ENCODE measurements at places on chromosomes 3 and 15.

- no peak for DNase-seq
These were observed 238.5 kb upstream of the LRRN1 start for GRCh38 chr3:3560591-3561311.

DNA sequence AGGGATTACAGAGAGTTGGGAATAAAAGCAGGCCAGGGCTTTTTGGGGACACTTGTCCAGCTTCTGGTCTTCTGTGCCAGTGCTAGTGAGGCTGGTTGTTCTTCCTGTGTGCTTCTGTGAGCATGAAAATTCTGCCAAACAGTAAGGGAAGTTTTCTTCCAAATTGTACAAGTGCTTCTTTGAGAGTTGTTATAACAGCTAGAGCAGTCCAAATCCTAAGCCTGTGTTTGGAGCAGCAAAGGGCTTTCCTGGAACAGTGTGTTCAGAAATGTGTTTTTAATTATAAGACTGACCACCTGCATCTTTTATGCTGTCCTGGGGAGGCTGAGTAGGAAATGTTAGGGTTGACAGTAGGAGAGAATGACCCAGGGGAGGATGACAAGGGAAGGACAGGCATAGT lies 223.0 kb upstream of the P2RY1 start:
- no peak for DNase-seq

GRCh38 chr3:150217691-150218090 lies 190.4 kb upstream of the TSC22D2 start:
- no peak for DNase-seq

GRCh38 chr15:68739390-68740080 lies 81.2 kb downstream of the ANP32A start:
- no peak for DNase-seq

DNA sequence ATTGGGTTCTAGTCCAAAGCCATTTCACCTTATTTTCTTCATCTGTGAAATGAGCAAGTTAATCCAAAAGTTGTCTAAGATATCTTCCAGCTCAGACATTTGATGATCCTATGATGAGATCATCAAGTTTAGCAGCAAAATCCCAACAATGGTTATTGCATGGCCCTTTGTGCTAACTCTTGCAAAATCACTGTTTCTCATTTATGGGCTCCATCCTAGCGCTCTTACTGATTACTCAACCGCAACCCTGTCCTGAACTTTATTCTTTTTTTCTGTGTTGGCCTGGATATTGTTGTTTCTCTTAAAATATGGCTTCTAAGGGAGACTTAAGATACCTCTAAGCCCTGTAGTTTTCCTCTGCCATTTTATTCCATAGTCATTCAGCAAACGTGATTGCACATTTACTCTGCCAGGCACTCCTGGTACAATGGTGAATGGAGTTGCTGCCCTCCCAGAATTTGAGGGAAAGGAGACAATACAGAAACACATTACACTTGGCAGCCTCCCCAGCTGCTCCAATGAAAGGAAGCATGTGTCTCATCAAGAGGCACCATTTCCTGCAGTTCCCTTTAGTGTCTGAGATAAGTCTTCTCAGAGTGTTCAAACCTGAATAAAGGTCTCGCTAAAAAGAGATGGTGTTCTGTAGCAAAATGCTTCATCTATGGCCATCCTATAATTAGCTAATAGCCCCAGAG lies 4.4 kb downstream of the GXYLT2 start:
- DNase-seq = no peak

DNA sequence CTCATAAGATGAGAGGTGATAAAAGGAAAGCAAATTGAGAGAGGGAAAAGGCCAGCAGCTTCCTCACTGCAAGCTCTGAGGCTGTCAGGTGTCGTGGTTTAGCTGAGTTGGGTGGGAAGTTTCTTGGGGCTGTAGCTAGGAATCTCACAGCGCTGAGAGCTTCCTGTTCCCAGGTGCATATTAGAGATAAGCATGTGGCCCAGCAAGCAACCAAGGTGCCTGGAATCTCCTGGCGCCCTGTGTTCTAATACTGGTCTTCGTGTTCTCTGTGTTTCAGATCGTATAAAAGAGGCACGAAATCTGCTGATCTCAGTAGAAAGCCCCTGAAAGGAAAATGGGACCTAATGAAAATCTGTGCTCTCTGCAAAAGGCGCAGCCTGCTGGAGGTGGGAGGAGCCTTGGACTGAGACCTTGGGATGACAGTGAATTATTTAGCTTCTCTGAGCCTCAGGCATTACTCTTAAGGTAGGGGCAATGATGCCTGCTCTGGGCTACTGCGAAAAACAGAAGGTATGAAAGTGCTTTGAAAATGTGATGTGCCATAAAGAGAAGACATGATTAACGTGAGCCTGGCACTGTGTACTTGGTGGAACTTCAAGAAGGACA lies 499.9 kb downstream of the TBL1XR1 start:
- no peak for DNase-seq

DNA sequence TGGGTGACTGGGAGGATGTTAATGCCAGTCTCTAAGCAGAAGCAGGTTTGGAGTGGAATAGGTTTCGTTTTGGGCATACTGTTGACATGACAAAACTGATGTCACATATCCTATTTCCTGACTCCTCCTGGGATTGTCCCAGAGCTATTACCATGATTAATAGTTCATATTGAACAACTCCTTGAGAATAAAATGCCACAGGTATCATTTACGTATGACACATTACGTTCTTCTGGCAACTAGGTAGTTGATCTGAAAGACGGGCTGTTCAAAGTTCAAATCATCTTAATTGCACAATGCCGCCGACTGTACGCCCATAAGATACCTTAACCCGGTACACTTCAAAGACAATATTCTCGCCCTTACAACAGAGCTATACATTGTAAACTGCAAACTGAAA lies 1.4 kb upstream of the RAB5A start:
- DNase-seq = no peak

GRCh38 chr3:181009225-181009624 lies 19.7 kb upstream of the DNAJC19 start:
- no peak for DNase-seq

DNA sequence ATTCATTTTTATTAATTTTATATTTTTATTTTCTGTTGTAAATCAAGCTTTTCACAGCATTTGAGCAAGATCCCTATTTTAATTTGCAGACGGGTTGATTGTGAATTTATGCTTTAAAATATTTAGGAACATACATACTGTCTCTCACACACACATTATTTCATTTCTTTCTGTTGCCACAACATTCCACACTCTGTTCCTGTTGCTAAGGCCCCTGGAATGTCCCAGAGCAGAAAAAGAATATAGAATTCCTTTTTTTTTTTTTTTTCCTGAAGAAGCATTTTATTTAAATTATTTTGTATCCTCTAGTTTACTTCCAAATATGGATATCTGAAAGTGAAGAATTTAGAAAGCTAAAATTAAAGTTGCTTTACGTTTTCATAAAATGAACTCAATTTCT lies 36.8 kb upstream of the SCAANT1 start:
- DNase-seq = no peak

DNA sequence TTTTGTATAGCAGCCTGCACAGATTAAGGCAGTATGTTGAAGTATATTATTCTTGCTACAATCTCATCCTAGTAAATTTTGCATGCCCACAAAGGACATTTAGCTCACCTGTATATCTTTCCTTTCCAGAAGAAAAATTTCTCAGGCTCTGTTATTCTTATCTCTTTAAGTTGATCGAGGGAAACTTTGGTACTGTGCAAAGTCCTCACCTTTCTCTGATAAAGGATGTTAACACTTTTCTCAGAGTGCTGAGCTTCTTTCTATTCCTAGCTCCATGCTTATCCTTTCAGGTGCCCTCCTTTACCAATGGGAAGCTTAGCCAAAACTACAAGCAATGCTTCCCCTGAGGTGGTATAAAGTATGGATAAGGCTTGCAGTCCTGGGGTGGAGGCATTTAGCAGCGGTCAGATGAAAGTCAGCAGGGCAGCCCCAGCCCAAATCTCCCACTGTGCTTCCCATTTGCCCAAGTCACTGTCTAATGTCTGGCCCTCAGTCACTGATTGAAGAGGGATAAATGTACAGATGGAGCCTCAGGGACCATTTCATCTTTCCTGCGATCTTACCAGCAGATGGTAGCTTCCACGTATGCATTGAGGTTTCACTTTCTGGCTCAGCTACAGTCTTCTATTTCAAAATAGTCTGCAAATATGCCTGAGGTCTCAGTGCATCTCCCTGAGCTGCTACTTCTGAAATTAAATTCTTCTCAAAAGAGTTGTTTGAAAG lies 127.8 kb upstream of the P2RY1 start:
- DNase-seq = no peak

- DNase-seq = no peak
These were observed 540.8 kb upstream of the IL12A start for GRCh38 chr3:159447841-159448240.

GRCh38 chr15:70588613-70589012 lies 174.7 kb downstream of the UACA start:
- DNase-seq = no peak

DNA sequence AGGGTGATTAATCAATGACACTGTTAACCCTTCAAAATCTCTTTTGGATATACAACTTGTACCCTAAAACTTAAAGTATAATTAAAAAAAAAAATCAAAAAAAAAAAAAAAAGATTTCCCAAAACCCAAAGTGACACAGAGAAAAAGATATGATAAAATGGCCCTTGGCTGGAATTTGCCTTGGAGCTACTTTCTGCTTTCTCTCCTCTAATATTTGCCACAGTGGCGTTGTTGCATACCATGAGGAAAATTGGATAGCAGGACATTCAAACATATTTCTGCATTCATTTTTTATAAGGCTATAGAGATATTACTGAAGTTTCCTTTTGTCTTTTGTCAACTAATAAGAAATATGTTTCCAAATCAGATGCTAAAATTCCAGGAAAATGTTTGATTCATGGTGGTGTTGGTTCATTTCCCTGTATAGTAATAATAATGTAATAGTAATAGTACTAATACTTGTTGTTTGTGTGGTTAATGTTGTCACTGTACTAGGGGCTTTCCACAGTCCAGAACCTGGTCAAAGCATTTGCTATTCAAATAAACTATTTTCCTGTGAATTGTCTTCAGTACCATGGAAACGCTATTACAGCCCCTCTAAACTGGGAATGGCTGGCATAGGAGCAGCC lies 441.3 kb upstream of the THBS1 start:
- DNase-seq = no peak

- DNase-seq = peak; percentile 44
These were observed 407.2 kb upstream of the TGFBR2 start for GRCh38 chr3:30199096-30199759.

DNA sequence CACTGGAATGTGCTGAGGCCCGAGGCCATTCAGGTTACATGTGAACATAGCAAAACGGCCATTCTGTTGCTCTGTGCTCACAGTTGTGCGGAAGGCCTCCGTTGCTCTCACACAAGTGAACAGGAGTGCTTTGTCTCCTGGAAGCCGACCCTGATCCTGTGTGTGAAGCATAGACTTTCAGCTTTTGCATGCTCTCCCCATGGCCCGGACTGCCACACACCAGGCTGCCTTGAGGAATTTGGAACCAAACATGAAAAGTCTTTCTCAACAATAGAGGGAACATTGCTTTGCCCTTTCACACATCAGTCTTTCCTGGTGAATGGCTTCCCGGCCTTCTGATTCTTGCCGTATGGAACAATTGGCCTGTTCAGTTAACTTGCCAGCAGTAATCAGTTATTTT lies 154.8 kb upstream of the LRIG1 start:
- DNase-seq = no peak

- DNase-seq = no peak
These were observed 2.7 kb upstream of the CSK start for GRCh38 chr15:74779162-74779648.

DNA sequence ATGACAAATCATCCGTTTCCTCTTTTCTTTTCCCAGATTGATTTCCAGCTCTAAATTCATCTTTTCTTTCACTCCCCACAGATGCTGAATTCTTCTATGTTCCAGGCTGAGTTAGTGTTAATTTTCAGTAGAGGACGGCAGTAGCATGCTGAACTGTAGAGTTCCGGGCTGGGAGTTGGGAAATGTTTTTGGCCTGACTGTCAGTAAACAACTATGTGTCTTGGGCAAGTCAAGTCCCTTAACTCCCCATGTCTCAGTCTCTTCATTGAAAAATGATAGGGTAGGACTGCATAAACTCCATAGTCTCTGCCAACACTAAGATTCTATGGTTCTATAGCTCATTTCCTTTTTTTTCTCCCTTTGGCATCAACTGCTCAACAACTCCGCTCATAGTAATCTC lies 333.9 kb downstream of the TIGIT start:
- no peak for DNase-seq

- DNase-seq = no peak
These were observed 29.4 kb downstream of the EEFSEC start for GRCh38 chr3:128182656-128183055.

DNA sequence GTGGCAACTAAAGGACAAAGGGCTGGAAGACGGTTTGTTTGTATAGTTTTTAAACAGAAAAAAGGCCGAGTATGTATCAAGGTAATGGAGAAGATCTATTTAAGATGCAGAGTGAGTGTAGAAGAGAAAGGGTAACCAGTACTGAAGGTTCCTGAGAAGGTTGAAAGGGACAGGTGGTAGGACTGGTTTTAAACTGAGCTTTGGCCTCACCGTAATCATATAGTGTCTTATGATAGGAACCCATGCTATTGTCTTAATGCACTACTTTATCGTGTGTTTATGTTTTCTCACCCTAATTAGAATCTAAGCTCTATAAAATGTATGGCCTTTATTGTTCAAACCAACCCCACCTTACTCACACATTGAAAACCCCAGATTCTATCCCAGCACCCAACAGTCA lies 32.7 kb downstream of the FHIT start:
- no peak for DNase-seq

GRCh38 chr15:58631319-58631718 lies 118.2 kb downstream of the ADAM10 start:
- DNase-seq = no peak

DNA sequence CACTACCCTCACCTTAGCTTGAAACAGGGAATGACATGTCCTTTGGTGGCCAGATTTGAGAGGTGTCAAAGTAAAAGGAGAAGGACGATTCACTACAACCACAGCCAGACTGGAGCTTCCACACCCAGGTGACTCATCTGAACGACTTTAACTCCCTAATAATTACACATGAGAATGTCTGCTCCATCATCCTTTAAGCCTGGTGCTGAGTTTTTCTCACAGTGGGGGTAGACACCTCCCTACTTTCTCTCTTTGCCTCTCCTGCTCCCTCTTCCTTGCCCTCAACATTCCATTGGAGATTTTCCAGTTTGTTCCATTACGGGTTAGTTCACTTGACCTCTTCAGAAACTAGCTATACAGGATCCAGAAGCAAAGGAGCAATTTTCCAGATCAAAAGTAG lies 154.3 kb upstream of the BHLHE40 start:
- no peak for DNase-seq

- no peak for DNase-seq
These were observed 446.5 kb downstream of the GRM7 start for GRCh38 chr3:7307410-7307809.

GRCh38 chr3:19489936-19490335 lies 341.6 kb downstream of the KCNH8 start:
- no peak for DNase-seq

GRCh38 chr3:27467545-27467944 lies 16.6 kb downstream of the SLC4A7 start:
- DNase-seq = no peak

DNA sequence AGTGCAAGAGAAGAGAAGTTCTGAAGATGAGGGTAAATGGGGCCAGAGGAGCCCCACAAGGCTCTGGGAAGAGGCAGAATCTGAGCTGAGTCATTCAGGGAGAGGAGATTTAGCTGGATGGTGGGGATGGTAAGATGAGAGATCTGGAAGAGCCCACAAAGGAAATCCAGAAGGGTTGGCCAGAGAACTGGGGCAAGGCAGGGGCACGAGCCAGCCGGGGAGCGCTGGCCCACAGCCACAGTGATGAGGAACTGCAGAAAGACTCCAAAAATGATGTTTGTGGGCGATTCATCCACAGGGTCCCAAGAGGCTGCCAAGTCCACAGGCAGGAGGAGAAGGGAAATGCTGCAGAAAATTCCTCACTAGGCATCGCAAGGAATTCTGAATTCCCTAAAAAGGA lies 75.9 kb upstream of the ATP2B2 start:
- DNase-seq = no peak
